RWPE1 (cell line): ENCODE measurements at places on chromosomes 7 and 10.

DNA sequence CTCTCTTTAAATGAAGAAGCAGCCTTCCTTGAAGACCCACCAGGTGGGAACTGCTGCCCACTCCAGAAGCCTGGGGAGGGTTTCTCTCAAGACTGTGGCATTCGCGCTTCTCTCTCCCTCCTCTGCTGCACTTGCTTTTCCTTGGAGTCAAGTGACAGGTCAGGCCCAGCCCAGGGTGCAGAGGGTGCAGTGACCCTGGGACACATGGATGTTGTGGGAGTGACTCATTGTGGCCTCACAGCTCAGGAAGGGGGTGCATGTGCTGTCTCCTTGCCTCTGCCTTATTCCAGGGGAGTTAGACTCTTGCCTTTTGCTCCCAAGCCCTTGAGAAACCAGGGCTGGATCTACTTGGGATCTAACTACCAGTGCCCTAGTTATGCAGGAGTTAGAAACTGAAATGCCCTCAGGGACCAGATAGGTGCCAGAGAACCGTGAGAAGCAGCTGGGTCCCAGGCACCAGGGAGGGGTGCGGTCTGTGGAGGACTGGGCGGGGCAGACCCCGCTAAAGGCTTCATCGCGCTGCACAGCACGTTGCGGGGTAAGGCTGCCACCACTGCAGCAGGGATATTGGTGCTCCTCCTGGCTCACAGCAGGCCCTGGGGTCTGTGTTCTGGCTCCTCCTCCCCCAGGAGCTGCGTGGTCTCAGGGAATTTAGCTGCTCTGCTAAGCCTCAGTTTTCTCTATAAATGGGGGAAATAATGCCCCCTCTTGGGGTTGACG, 11.4 kb downstream of the FAM241B start:
- peak; percentile 48 for DNase-seq

DNA sequence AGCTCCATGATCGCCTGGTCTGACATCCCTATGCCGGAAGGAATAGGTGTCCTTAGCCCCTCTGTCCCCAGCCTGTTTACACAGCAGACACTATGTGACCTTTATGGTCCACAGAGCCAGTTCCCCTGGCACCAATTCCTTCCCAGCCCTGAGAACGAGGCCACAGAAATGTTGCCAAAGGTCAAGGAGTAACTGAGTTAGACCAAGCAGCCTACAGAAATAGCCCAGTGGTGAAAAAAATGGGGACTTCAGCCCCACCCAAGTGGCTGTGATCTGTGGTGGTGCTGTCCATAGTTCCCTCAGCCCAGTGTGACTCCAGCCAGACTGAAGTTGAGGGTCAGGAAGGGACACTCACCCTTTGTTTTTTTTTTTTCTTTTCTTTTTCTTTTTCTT, 2.5 kb downstream of the PGAM2 start:
- no peak for DNase-seq

DNA sequence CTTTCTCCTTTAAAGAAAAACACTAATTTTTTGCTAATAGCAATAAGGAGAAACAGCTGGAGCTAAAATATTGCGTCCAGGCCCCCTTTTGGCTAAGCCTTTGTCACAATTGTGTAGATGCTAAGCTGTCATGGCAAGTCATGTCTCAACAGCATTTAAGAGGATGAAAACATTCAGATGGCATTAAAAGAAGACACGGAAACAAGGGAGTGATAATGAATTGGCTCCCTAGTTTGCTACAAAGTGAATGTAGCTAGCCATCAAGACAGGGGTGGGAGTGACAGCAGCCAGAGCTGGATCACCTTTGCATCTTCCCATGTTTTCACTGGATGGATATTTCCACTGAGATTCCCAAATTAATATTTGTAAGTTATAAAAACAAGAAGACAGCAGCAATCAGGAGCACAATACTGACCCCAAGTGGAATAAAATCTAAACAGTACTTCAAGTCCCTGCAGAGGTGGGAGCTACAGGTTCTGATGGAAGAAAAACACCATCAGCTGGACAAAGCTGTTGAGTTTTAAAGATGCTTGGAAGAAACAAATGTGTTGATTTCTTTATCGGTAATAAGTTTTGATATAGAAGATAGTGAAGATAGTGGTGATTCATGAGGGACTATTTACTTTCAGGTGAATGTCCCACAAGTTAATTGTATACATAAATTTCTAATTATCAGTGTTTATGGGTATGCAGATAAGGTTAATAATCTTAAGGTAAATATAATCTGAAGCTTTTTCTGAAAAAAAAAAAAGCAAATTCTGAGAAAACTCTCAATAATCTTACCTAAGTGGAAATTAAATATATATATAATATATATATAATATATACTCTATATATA, 129.4 kb downstream of the SLC16A9 start:
- DNase-seq, result peak; percentile 26

DNA sequence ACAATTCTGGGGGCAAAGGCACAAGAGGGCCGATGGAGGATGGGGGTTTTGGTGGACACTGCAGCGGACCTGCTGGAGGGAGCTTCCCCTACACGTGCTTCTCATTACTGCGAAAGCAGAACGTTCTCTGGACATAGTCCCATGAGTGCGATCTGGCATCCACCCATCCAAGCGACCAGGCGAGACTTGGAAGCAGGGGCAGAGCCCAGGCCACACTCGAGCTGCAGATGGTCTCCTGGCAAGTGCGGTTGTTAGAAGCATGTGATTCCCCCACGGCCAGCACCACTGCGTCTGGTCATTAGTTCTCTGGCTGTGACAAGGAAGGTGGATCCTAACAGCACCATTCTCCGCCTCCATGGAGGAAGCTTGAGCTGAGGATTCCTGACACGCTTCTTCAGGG, 118.4 kb upstream of the TCERG1L start:
- no peak for DNase-seq

- no peak for DNase-seq
These were observed 136.5 kb upstream of the NAMPT start for GRCh38 chr7:106421181-106421762.

DNA sequence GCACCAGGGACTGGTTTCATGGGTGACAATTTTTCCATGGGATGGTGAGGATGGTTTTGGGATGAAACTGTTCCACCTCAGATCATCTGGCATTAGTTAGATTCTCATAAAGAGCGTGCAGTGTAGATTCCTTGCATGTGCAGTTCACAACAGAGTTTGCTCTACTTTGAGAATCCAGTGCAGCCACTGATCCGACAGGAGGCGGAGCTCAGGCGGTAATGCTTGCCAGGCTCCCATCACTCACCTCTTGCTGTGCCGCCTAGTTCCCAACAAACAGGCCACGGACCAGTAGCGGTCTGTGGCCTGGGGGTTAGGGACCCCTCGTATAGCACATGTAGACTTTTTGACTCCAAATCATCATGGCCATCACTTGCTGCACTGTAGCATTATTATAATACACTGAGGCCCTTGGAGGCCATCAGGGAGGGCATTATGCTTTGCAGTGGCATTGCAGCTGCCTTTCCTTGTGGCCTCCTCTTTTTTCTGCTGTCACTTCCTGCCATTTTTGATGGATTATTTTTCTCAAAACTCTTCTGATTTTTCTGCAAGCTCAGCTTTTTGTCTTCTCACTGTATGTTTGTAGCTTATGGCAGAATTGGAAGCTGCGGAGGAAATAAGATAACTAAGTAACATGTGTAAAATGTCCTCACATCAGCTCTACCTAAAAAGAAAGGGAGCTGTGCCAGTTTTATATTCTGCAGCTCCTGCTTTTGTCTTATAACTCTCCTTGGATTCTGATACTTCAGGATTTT, 18.5 kb downstream of the CSGALNACT2 start:
- no peak for DNase-seq

DNA sequence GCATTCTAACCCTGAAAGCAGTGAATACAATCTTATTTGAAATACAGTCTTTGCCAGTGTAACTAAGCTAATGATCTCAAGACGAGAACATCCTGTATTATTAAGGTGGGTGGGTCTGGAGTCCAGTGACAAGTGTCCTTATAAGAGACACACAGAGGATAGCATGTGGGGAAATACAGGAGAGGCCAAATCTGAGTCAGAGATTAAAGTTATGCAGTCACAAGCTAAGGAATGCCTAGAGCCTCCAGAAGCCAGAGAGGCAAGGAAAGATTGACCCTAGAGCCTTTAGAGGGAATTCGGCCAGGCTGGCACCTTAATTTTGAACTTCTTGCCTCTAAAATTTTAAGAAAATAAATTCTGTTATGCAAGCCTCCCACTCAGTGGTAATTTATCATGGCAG, 87.5 kb upstream of the HGF start:
- no peak for DNase-seq

DNA sequence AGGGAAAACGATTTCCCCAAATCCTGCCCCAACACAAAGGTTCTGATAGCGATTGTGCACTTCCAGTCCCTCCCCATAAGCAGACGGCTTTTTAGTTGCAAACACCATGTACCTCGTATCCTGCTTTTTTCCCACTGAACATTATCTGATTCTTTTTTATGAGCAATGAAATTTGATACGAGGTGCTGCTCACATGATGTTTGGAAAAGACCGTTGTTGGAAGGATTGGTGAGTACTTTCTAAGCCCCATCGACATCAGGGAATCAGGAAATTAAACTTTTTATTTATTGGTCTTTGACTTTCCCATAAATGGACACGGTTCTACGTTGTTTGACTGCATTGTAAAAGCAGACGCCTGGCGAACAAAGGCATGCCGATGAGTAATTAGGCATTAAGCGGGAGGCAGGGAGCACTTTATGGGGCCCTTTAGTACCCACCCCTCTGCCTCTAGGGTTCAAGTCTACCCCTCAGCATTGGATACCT, 49.4 kb downstream of the TEX36 start:
- DNase-seq, result peak; percentile 28

DNA sequence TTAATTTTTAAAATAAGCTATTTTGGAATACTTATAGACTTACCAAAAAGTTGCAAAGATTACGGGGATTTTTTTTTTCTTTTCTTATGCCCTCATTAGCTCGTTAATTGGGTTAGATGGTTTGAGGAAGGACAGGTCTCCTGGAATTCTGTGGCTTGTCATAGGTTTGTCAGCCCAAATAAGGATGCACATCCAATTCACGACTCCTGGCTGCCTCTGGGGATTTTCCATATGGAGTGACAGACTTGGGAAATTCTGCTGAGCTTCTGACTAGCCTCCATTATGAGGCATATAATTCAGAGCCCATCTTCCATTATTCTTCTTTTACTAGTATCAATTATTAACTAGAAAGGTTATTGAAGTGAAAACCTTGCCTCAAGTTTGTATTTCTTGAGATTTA, 102.1 kb downstream of the AUTS2 start:
- no peak for DNase-seq

GRCh38 chr10:121595806-121596688, 2.2 kb downstream of the FGFR2 start:
- no peak for DNase-seq

DNA sequence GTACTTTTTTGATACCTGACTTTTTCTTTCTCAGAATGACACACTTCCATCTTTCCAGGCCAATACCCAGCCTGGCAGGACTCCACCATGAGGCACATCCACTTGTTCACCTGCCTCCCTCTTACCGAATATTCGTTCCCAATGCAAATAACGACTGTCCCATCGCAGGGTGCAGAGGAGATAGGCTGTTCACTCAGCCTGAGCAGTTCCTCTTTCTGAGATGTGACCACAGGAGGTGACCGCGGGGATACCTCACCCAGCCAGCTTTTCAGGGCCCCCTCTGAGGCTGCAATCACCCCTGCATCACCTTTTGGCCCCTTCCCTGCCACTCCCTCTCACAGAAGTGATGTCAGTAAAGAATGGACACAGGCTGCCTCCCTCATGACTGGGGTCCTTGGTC, 28.3 kb downstream of the PTPRN2 start:
- DNase-seq, result no peak

DNA sequence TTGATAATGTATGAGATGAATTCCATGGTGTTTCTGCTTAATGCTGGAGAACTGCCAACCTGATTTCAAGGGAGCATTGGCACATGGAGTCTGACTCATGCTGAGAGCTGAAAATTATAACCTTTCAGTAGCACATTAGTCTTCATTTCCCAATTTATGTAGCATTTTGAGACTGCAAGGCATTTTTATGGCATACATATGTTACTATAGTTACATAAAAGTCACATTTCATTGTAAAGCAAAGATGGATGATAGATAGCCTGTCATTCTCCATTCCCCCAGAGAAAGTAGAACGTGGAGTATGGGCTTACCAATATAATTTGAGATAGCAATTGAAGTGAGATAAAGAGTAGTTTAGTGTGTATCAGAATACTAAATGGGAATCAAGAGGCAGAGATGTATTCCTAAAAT, 103.1 kb downstream of the SLC16A9 start:
- DNase-seq, result peak; percentile 28

DNA sequence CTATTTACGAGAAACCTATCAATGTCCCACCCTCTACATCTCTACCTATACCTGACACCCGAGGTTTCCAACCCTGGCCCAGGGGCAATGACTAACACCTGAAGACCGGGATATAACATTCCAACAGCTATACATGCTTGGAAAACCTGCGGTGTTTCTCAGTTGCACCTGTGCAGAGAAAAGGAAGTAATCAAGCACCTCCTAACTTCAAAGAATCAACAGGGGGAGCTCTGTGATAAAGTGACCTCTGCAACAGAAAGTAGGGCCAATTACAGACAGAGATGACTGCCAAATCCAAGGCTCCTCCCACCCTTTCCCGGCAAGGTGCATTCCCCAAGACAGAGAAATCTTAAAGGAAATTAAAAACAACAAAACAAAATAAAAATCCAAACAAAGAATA, 41.3 kb downstream of the CCDC6 start:
- peak; percentile 85 for DNase-seq

DNA sequence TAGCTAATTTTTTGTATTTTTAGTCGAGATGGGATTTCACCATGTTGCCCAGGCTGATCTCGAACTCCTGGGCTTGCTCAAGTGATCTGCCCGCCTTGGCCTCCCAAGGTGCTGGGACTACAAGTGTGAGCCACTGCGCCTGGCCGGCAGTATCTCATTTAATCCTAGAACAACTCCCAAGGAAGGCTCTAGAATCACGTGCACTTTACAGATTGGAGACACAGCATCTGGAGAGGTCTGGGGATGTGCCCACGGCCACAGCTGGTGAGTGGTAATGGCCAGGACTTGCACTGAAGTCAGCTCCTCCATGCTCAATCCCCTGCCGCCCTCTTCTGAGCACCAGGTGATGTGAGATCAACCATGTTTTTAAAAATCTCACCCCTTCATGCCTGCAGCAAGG, 43.1 kb downstream of the CARD11 start:
- no peak for DNase-seq

GRCh38 chr7:8282162-8282561, 20.2 kb upstream of the ICA1 start:
- no peak for DNase-seq
